ENCODE measurements at places on chromosomes 11 and 22. TPM values are rescaled to one million over a fixed set of nuclear protein-coding genes. Genes with fewer than 3 reads are reported as not detected.

Gene GGTLC2
- 0.29 TPM for total RNA-seq

Gene MMP7
- total RNA-seq = 33.2 TPM

Gene CLDN5
- 91.8 TPM for total RNA-seq

Gene APOA4
- 0.35 TPM for total RNA-seq

Gene NEFH
- total RNA-seq = 1.6 TPM

Gene SLC22A8
- 10.3 TPM for total RNA-seq

Gene RFPL3
- total RNA-seq = not detected

Gene LUZP2
- total RNA-seq = 1.5 TPM

Gene C22orf42
- not detected for total RNA-seq

Gene SCUBE1
- 10.7 TPM for total RNA-seq

Gene CLTCL1
- 19.0 TPM for total RNA-seq

Gene CHRDL2
- 0.64 TPM for total RNA-seq

All from metanephros (tissue), 2 donors.